ENCODE measurements at places on chromosomes 3 and 15.
A peak's percentile ranks its signal among the peaks of the same experiment; 100 is the strongest.

DNA sequence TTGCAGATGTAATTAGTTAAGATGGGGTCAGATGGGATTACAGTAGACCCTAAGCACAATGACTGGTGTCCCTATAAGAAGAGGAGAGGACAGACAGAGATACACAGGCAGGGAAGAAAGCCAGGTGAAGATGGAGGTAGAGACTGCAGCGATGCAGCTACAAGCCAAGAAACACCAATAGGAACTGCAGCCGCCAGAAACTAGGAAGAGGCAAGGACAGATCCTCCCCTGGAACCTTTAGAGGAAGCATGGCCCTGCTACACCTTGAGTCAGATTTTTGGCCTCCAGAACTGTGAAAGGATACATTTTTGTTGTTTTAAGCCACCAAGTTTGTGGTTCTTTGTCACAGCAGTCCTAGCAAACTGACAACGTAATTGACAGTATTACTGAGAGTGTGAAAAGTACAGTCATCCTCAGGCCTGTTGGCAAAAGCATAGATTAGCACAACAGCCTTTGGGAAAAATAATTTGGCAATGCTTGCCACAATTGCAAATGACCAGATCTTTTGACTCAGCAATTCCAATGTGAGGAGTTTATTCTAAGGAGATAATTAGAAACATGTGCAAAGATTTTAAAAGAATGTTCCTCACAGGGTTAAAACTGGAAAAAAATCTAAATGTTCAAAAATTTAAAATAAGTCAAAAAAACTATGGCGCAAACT is 82.6 kb upstream of the TJP1 start:
- DNase-seq: no peak

DNA sequence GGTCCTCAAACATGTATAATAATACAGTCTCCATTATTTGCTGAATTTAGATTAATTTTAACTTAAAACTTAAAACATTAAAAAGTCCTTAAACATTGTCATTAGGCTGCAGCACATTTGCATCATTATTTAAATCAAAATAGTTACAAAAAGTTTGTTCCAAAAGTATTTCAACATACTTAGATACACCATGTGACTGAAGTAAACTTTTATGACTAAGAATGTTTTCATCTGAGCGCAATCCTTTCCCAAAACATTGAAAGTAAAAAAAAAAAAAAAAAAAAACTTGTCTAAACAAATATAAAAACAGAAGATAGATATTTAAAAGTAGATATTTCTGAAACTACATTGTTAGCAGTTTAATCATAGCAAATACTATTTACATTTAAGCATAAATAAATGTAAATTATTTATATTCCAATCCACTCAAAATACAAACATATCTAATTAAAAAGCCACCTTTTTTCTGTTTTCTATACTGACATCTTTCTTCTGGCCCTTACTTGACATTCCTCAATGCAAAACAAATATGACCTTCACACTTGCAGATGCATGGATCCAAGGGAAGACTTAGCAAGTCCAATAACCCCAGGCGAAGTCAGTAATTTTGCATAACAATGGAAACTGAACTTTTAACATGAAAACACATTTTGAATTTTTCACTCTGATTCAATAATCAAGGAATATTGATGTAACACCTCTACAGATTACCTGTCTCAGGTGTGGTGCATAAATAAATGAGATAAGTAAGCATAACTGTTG is 10.3 kb downstream of the FAM227B start:
- DNase-seq: no peak

GRCh38 chr15:62219799-62220198 is 54.7 kb upstream of the C2CD4B start:
- no peak for DNase-seq

DNA sequence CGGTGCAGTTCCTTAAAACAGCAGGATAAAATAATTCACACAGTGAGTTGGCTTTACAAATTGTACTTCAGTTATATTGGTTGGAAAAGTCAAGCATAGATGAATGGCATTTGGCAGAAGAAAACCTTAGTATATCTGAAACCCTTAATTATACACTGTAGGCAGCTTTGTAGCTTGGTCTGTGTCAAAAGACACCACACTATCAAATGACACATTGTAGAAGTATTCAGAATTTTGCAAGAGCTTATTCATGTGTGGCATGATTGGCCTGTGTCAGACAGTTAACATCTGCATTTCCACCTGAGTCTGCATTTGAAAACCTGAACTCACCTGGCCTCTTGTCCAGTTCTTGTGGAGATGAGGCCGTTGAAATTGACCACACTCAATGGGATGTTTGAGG is 13.8 kb downstream of the TMEM266 start:
- DNase-seq: no peak

DNA sequence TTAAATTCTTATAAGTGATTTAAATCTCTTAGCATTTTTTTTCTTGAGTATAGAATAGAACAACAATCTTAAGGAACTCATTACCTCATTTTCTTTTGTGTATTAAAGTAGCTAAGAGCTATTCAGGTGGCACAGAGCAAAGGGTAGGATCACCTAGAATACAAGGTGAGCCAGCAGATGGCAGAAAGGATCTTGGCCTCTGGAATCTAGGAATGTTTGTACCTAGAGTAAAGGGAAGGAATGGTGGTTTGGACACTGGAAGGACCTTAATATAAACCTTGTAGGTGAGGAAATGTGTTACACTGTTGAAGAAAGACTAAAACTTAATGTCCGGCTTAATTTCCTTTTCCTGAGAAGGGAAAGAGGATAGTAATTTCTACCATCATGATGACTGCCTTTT is 89.0 kb downstream of the GHSR start:
- peak; percentile 2 for DNase-seq
